ENCODE measurements at places on chromosomes 6 and 20.
A peak's percentile ranks its signal among the peaks of the same experiment; 100 is the strongest.

GRCh38 chr6:108557494-108558371, 3.0 kb upstream of the FOXO3 start:
- peak; percentile 90 for DNase-seq

DNA sequence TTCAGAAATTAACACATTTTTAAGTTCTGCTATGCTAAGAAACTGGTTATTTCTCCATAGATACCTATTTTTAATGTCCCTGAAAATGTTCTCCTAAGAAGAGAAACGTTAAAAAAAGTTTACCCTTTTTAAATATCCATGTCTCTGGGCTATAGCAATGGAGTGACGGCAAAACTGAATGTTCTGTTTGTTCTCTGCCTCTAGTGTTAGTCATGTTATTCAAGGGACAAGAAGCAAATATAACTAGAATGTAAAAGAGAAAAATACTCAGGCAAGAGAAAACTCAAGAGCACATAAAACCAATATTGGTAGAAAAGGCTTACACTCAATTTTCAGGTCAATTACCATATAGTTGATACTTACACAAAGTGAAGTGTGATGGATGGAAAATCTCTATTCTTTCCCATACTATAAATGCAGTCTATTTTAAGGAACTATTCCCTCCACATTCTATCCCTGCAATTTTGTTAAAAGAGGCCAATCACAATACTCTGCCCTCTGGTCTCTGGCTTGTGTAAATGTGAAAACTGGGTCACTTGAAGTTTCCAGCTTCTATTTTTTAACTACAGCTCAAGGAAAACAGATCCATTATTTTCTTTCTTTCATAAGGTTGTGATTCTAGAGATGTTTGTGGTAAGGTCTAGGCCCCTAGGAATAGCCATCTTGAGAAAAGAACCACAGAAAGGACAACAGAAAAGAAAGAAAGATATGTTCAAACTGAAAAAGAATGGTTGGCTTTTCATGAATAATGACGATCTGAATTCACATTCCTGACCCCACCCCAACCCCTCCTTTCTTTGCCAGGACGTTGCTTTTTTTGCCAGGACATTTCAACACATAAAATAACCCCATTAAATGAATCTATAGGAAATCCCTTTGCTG, 200.3 kb upstream of the FAM83B start:
- DNase-seq = no peak

DNA sequence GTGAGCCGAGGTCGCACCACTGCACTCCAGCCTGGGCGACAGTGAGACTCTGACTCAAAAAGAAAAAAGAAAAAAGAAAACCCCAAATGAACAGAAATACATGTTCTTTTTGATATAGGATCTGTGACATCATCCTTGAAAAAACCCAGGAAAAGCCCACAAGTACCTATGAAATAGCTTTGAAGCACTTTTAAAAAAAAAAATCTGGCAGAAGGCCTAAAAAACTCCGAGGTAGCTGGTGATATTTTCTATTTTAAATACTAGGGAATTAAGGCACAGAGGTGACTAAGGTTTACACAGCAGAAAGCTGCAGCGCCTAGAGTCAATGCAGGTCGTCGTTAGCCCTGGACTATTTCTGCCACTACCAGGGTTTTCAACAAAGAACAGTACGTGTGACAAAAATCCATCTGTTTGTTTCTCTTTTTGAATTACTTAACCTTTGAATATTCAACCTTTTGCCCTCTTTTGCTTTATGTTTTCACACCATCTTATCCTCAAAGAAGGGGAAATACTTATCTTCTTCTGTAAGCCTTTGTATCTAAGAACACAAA, 39.4 kb upstream of the EEF1A1 start:
- DNase-seq = no peak

DNA sequence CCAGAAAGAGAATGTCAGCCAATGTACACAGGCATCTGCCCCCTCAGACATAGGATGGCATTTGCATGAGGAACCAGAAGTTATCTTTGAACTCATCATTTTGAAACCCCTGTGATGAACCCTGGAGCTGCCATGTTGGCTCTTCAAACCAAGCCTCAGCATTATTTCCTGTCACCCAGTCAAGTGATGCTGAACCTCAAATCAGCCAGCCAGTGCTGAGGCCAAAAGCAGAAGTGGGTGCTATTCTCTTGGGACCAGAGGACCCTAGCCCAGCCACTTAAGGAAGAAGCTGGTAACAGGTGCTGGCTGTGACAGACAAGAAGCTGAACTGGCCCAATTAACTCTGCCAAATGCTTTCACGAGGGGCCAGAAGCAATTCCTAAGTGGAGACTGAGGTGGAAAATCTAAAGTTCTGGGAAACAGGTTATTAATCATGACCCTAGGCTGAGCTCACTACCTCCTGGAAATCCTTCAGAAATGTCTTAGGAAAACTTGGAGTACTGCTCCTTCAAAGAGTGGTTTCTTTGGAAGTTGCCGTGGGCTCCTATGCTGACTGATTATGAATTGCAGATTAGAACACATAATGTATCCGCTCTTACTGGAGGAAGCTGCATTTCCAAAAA, 4.0 kb downstream of the PKIG start:
- no peak for DNase-seq

GRCh38 chr20:61380545-61380915, 128.5 kb downstream of the CDH4 start:
- no peak for DNase-seq

DNA sequence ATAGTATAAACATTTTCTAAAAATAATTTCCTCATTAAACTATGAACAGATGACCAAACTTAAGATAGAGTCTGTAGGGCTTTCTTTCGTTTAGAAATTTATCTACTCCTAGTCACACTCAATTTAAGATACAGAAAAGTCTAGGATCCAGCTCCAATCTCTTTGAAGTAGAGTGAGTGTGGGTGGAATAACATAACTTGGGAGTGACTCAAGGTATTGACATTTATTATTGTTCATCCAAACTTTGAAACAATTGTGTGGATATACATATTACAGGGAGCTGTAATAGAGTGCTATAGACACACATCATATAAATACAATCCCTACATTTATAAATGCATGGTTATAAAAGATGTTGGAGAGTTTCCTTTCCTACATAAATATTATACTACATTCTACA, 715.2 kb upstream of the MANEA start:
- no peak for DNase-seq

DNA sequence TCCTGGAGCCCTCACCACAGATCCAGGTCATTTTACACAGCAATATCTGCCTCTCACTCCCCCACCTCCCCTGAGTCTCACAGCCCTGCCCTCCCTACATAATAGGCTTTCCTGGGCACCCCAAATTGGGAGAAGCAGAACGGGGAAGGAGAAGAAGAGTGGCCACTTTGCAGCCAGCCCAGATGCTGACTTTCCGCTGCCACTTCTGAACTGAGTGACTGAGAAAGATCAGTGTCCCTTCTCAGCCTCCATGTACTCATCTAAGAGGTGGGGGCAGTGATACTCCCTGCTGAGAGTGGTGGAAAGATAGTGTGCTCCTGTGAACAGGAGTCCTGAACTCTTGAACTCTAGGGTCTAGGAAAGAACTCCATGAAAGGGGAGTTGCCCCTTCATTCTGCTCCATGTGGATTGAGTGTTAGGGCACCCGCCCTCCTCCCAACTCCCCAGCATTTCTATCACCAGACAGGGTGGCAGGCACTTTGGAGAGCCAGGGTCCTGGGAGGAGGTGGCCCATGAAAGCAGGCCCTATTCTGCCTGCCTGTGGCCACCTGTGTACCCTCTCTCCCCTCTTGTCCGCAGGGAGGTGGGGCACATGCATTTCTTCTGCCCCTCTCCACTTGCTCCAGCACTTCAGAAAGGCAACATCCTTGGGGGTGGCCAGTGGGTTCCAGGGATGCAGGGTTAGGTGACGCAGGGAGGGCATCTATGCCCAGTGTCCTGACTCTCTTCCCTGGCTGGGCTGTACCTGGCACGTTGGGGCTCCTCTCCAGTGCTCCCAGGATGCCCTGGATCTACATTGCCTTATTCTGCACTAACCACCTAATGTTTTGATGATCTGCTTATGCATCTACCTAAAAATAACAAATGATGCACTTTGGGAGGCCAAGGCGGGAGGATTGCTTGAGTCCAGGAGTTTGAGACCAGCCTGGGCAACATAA, 38.3 kb upstream of the MRPS18A start:
- no peak for DNase-seq

GRCh38 chr20:49627329-49627761, 59.4 kb upstream of the PTGIS start:
- no peak for DNase-seq

- no peak for DNase-seq
These were observed 111.8 kb downstream of the FOXA2 start for GRCh38 chr20:22472447-22473100.

DNA sequence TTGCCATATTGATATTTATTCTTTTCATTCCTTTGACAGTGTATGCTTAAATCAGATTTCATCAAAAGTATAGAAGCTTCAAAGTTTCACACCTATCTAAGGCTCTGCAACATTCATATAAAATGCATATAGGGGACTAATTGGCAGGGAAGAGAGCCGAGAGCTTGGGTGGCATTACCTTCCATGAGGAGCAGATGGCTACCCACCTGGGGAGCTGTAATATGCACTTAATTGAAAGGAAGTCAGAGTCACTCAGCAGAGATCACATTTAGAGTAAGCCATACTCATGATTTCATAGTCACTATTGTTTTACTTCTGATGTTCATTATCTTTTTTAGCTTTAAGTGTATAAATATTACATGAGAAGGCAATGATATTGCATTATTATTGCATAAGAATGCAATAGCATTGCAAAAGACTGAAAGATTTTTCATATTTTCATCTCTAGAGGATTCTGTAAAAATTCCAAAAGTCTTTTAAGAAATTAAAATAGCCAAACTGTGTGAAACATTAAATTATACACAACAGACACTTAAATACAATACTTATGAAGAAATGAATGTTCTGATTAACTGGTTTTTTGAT, 1305.2 kb downstream of the EPHA7 start:
- no peak for DNase-seq

- no peak for DNase-seq
These were observed 41.3 kb downstream of the UTRN start for GRCh38 chr6:144326393-144326792.

- DNase-seq = no peak
These were observed 89.9 kb upstream of the SYNDIG1 start for GRCh38 chr20:24379484-24379927.

DNA sequence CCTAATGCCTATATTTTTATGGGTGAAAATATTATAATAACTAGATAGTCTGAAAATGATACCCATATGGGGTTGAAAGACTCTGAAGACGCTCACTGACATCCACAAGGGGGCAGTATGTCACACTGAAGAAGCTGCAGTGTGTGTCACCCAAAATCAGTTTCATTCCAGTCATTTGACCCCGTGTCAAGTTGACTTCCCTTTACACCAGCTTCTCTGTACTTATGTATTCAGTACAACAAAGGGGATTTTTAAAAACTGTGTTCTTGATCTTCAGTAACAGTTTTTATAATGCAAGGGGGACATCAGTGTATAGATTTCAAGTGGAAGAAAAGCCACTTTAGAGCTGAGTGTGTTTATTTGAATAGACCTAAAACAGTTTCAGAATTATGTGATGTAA, 19.3 kb downstream of the FAXC start:
- DNase-seq = peak; percentile 26

GRCh38 chr20:60729135-60729900, 522.7 kb upstream of the CDH4 start:
- no peak for DNase-seq

- DNase-seq = no peak
These were observed 104.8 kb downstream of the FLRT3 start for GRCh38 chr20:14232650-14233049.

- no peak for DNase-seq
These were observed 459.2 kb downstream of the RFPL4B start for GRCh38 chr6:112806163-112806865.

All from NCI-H345 (cell line).